ENCODE measurements at places on chromosomes 1 and 21. TPM values are rescaled to one million over a fixed set of nuclear protein-coding genes. Genes with fewer than 3 reads are reported as not detected.

LAPTM5 gene
- 7.3 TPM for total RNA-seq

POU3F1 gene
- total RNA-seq: 0.52 TPM

TEX50 gene
- total RNA-seq: not detected

RNF11 gene
- total RNA-seq: 53.8 TPM

PLA2G2C gene
- total RNA-seq: not detected

C1orf115 gene
- total RNA-seq: 9.4 TPM

ENAH gene
- 38.6 TPM for total RNA-seq

ERICH3 gene
- not detected for total RNA-seq

Measured in skeletal muscle tissue (tissue), 5 donors.